ENCODE measurements at places on chromosomes 2 and 18.

DNA sequence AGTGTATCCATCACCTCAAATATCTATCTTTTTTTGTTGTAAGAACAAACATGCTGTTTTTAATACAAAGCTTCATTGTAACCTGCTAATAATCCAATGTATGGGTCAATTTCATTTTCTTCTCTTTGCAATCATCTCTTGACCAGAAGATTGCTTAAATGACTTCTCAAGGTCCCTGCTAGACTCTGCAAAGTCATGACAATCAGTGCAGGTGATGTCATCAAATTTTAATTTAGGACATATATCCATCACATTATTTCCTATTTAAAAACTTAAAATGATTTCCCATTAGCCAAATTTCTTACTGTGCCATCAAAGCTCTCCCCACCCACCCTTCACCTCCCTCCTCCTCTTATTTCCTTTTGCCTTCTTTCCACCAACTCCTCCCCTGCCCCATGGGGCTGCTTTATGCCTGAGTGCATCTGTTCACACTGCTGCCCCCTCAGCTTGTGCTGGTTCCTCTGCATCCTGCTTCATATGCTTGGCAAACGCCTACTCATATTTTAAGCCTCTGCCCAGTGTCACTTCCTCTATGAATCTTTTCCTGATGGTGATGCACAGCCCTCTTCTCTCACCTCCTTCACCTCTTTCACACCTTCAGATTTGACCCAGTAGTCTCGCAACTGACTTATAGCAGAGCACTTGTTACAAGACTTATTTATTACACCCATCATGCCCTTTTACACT lies 20.3 kb downstream of the PLEK start:
- no peak for DNase-seq

DNA sequence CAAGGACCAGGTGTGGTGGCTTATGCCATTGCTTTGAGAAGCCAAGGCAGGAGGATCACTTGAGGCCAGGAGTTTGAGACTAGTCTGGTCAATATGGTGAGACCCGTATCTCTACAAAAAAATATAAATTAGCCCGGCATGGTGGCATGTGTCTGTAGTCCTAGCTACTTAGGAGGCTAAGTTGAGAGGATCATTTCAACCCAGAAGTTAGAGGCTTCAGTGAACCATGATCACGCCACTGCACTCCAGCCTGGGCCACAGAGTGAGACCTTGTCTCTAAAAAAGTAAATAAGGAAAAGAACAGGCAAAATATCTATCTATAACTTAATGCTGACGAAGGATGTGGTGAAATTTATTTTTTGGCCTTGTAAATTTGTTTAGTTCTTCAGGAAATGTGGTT lies 78.1 kb downstream of the UGGT1 start:
- no peak for DNase-seq

GRCh38 chr2:86016581-86016980 lies 89.1 kb downstream of the POLR1A start:
- DNase-seq, result no peak

DNA sequence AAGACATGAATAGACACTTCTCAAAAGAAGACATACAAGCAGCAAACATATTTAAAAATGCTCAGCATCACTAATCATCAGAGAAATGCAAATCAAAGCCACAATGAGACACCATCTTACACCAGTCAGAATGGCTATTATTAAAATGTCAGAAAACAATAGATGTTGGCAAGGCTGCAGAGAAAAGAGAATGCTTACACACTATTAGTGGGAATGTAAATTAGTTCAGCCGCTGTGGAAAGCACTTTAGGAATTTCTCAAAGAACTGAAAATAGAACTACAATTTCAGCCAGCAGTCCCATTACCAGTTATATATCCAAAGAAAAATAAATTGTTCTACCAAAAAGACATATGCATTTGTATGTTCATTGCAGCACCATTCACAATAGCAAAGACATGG lies 61.7 kb downstream of the STRADB start:
- no peak for DNase-seq

- no peak for DNase-seq
These were observed 1.7 kb downstream of the CFAP221 start for GRCh38 chr2:119545754-119546446.

DNA sequence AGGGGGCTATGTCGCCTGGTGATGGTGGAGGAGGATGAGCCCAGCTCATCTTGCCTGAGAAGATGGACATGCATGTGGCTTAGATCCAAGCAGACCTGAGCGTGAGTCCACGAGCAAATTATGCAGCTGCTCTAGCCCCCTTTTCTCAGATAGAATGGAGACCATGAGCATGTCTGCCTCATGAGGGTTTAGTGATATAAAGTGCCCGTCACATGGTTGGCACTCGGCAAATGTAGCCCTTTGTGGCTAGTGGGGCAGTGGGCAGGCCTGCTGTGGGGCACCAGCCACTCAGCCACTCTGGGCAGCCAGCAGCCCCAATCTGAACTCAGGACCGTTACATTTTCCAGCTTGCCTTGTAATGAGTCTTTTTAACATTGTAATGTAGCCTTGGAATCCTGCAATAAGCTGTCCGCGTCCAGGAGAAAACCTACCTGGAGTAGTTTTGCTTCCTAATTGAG lies 92.1 kb upstream of the HS6ST1 start:
- DNase-seq, result no peak

DNA sequence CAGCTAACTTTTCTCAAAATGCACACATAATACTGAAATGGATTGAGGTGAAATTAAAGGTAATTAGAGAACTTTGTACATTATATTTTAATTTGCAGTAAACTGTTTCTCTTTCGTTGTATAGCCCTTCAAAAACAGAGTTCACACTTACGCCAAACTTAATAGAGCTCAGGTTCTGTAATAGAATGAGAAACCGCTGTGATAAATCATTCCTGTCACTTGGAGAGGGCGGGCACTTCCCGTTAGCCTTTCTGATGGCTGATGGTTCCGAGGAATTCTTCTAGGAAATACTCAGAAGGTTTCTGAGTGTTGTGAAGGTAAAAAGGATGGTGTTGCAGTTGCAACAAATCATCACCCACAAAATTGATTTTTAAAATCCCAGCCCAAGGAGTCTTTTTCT lies 155.8 kb upstream of the ALKAL2 start:
- DNase-seq, result no peak

- DNase-seq, result no peak
These were observed 49.0 kb upstream of the SP3 start for GRCh38 chr2:174014011-174014698.

- DNase-seq, result no peak
These were observed 171.4 kb downstream of the ZNF804A start for GRCh38 chr2:184769686-184770085.

- no peak for DNase-seq
These were observed 4.3 kb downstream of the COL3A1 start for GRCh38 chr2:188978291-188979081.

- no peak for DNase-seq
These were observed 347.6 kb upstream of the VRK2 start for GRCh38 chr2:57698935-57699449.

GRCh38 chr2:101754618-101755017 lies 57.1 kb downstream of the MAP4K4 start:
- DNase-seq, result no peak

- DNase-seq, result no peak
These were observed 168.6 kb upstream of the SIX2 start for GRCh38 chr2:45177870-45178269.

- DNase-seq, result no peak
These were observed 3.8 kb upstream of the GPR55 start for GRCh38 chr2:230928701-230929380.

- DNase-seq, result no peak
These were observed 9.0 kb downstream of the MAB21L4 start for GRCh38 chr2:240886678-240887609.

GRCh38 chr2:106267997-106268396 lies 73.9 kb upstream of the UXS1 start:
- no peak for DNase-seq

DNA sequence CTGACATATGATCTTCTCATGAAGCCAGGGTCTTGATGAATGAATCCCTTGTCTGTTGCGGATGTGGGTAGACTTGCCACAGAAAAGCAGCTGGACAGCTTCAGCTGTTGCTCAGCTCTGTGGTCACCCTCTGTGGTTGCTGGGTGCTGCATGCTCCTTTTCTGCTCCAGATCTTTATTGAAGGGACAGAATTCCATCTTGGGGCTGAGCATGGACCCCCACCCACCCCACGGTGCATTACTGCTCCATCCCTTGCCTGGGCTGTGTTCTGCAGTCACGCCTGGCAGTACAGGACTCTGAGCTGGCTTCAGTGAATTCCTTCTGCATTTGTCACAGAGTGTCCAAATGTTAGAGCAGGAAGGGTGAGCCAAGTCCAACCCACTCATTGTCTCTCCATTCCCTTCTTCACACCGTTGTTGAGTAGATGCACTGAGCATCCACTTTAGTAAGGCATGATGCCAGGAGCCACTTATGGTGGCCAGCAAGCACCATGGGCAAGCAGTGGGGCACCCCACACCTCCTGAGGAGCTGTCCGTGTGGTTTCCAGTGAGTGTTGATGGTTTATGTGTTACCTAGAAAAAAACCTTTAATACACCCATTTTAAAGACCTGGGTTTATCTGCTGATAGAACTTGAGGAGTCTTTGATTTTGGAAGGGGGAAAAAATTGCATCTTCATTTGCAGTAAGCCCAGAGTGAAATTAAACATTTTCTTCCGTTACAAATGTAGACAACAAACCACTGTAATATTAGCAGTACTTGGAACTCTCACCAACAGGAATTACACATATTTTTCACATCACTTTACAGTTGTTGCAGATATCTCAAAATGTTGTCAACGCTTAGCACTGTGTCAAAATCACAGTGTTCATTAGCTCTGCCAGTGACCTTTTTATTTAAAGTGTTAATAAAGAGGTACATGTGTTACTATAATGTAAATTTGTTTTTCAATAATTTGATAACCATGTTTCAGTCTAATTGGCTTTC lies 14.7 kb upstream of the ITGB6 start:
- no peak for DNase-seq

DNA sequence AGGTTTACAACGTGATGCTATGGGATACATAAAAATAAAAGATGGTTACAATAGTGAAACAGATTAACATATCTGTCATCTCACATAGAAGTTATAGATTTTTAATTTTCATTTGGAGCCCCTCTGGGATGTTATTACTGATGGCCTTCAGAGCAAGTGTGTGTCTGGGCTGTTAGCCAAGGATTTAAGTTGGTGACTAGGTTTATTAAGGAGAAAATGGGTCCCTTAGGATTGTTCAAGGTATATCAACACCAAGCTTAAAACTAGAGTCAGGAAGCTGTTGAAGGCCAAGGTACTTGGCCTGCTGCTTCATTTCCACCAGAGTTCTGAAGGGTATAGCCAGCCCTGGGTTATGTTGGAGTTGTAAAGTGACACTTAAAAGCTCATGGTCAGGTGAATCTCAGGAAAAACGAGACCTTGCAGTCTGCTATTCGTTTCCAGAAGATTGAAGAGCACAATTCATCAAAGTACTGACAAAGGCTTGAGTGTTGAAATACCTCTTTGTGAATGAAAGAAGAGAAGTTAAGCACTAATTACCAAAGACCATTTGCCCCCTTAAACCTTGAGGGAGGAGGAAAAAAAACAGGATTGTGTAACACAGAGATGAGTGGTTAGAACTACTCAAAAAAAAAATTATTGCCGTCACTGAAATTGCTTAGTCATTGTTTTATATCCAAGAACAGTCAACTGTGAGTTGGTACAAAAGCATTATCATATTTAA lies 48.4 kb downstream of the MAP2 start:
- no peak for DNase-seq

GRCh38 chr2:109471658-109472057 lies 142.1 kb downstream of the SEPTIN10 start:
- no peak for DNase-seq

DNA sequence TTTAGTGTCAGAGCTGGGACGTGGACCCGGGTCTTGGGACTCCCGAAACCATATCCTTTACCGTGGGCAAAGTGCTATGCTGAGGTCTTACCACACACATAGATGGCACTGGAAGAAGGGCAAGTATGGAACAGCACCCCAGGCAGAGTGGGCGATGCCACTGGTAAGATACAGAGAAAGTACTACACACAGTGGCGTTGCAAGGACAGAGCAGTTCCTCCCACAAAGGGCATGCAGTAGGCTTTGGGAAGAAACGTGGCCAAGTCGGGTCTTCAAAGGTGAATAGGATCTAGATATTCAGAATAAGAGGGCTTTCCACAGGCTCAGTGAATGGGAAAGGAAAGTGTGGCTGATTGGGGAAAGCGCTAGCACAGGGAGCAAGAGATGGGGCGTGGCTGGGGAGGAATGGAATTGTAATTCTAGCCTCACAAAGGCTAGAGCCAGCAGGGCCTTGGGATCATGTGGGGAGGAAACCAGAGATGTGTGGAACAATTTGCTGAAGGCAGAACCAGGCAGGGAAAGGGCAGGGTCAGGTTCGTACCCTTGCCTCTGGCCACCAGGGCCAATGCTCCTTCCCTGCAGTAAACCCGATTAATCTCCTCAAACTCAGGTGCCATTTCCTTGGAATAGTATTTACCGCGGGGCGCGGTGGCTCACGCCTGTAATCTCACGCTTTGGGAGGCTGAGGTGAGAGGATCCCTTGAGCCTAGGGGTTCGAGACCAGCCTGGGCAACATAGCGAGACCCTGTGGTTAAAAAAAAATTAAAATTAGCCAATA lies 36.0 kb downstream of the PCBP1 start:
- DNase-seq, result no peak

- DNase-seq, result no peak
These were observed 12.5 kb downstream of the TACR1 start for GRCh38 chr2:75186821-75187220.

DNA sequence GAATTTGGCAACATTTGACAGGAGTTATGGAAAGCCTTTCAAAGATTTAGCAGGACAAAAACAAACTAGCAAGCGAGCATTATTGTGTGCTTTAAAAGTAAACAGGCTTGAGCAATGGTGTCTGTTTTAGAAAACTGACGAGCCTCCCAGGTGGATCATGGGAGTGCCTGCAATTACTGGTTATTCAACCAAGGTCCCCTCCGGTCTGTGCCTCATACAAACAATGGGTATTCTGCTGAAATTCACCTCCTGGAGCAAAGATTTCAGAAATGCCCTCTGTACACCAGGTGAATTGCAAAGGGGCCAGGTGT lies 22.4 kb downstream of the RTP5 start:
- no peak for DNase-seq

DNA sequence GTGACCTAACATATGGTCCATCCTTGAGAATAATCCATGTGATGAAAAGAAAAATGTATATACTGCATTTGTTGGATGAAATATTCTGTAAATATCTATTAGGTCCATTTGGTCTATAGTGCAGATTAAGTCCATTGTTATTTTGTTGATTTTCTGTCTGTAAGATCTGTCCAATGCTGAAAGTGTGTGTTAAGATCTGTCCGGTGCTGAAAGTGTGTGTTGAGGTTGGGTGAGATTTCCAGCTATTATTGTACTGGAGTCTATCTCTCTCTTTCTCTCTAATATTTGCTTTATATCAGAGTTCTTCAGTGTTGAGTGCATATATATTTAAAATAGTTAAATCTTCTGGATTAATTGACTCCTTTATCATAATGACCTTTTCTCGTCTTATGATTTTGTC lies 828.8 kb upstream of the CRIM1 start:
- no peak for DNase-seq

Data from activated T-helper 1 cell treated with Interleukin-2 at 50 U/mL for 16 hours (primary cell).